ENCODE measurements at places on chromosomes 6 and 20.

DNA sequence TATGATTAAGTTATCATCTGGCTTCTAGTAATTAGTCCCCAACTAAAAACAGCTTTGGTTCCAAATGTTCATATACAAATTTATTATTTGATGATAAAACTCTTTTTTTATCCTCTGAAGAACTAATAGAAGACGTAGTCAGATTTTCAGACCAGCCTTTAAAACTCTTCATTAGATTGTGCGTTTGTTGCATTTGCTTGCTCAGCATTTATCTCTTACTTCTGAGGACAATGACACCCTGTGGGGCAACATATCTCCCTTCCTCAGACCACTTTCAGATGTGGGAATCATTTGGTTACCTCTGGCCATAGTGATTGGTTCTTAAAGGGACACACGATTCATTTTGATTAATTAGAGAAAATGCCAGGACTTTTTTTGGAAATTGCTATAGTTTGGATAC is 481.8 kb downstream of the HAO1 start:
- no peak for DNase-seq

- no peak for DNase-seq
Measured at GRCh38 chr6:41548098-41548840, 2.1 kb downstream of the FOXP4 start.

GRCh38 chr6:157054531-157054979 is 268.8 kb downstream of the TMEM242 start:
- DNase-seq = no peak

GRCh38 chr6:85077098-85077497 is 312.7 kb upstream of the TBX18 start:
- peak; percentile 8 for DNase-seq

DNA sequence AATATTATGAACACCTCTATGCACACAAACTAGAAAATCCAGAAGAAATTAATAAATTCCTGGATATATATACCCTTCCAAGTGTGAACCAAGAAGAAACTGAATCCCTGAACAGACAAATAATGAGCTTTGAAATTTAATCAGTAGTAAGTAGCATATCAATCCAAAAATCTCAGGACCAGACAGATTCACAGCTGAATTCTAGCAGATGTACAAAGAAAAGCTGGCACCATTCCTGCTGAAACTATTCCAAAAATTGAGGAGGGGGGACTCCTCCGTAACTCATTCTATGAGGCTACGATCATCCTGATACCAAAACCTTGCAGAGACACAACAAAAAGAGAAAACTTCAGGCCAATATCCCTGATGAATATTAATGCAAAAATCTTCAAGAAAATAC is 67.0 kb upstream of the PDE7B start:
- DNase-seq = no peak

- DNase-seq = no peak
Measured at GRCh38 chr6:150666071-150666470, 66.4 kb downstream of the PLEKHG1 start.

- no peak for DNase-seq
Measured at GRCh38 chr6:123022975-123023374, 26.9 kb downstream of the CLVS2 start.

All from midbrain (tissue), 1 donor.